ENCODE measurements at places on chromosomes 6 and 20. TPM values are rescaled to one million over a fixed set of nuclear protein-coding genes. Genes with fewer than 3 reads are reported as not detected.

C6orf62 gene
- total RNA-seq: 200 TPM

RIMS4 gene
- total RNA-seq: not detected

RAD21L1 gene
- not detected for total RNA-seq

USP49 gene
- 3.2 TPM for total RNA-seq

MACROD2 gene
- 0.33 TPM for total RNA-seq

GGTLC1 gene
- total RNA-seq: not detected

APOBEC2 gene
- total RNA-seq: not detected

LRRN4 gene
- not detected for total RNA-seq

EDN1 gene
- 379 TPM for total RNA-seq

LCA5 gene
- total RNA-seq: 5.5 TPM

CDC5L gene
- total RNA-seq: 22.2 TPM

FAM162B gene
- 0.33 TPM for total RNA-seq

FRK gene
- total RNA-seq: under 0.01 TPM

OTOR gene
- total RNA-seq: not detected

KIFC1 gene
- total RNA-seq: 33.6 TPM

ANKEF1 gene
- total RNA-seq: 3.3 TPM

BPIFA1 gene
- not detected for total RNA-seq

BPIFB2 gene
- not detected for total RNA-seq

LAMP5 gene
- 0.98 TPM for total RNA-seq

ZSCAN23 gene
- total RNA-seq: 1.8 TPM

SALL4 gene
- total RNA-seq: 0.65 TPM

SPEF1 gene
- total RNA-seq: not detected

NHSL1 gene
- 142 TPM for total RNA-seq

TULP1 gene
- not detected for total RNA-seq

MEI4 gene
- under 0.01 TPM for total RNA-seq

FAM217A gene
- not detected for total RNA-seq

FOXF2 gene
- 0.10 TPM for total RNA-seq

WFDC9 gene
- total RNA-seq: not detected

MED20 gene
- 33.3 TPM for total RNA-seq
